ENCODE measurements at places on chromosomes 1 and 21. TPM values are rescaled to one million over a fixed set of nuclear protein-coding genes. Genes with fewer than 3 reads are reported as not detected.
A peak's percentile ranks its signal among the peaks of the same experiment; 100 is the strongest.

The CRNN gene
- total RNA-seq, result not detected

The GFI1 gene
- total RNA-seq, result 1.2 TPM

The PI4KB gene
- 112 TPM for total RNA-seq

The CD244 gene
- total RNA-seq, result not detected

The PRDM2 gene
- total RNA-seq, result 183 TPM

GRCh38 chr1:229105109-229105508 is 165.8 kb upstream of the RAB4A start:
- no peak for DNase-seq
- peaks cover 11% of the 10 kb centered on the region for H3K27me3 ChIP-seq

DNA sequence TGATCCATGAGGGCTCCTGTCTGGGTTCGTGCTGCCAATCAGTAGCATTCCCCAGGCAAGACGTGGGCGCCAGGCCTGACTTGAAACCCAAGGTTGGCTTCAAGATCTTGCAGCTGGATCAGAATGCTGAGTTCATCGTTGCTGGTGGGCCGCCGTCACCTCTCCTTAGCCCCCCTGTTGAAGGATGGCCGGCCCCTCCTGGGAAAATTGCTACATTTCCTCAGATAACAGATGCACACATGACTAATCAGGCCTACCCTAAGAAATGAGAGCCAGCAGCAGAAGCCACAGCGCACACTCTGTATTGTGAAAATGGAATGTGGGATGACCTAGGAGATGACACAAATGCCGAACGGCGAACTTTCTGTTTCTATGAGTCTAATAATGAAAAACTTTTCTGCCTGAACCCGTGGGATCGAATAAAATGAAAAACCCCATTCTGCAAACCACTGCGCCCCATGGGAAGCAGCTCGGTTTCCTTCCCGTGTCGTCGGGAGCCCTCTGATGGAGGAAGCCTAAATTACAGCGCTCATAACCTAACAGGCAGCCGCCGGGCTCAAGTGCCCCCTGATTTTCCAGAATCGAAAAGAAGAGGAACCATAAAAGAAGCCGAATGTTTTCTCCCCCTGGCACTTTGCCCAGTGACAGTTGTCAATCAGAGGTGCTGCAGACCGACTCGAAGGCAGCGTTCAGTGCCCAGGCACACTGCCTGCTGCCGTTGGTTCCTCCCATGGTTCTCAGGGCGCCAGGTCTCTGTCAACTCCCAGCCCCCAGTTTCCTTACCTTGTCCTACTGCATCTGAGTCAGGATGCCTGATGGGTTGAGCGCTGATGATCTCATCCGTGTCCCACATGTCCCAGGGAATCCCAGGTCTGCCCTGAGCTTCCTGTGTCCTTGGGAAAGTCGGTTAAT is 38.2 kb upstream of the H6PD start:
- H3K27me3 ChIP-seq, result peaks cover 33% of the 10 kb centered on the region
- H3K36me3 ChIP-seq, result no peaks in the 10 kb centered on the region
- H3K27ac ChIP-seq, result no peak overlapping the region
- peak; percentile 51 for DNase-seq
- H3K4me3 ChIP-seq, result peak overlapping the region; percentile 57
- H3K4me1 ChIP-seq, result peaks cover 16% of the 10 kb centered on the region

DNA sequence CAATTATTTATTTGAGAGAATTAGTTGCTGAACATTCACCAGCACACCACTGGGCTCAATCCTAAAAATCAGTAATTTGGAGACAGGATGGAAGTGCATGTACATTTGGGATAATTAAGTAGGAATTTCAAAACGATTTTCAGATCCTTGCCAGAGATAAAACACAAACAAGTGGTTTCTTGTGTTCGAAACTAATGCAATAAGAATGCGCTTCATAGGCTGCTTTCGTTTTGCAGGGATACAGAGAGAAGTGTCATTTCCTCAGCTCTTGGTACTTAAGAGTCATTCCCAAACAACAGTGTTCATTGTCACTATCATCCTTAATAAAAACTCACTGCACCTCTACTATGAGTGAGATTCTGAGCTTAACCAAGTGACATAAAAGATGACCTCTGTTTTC is 20.6 kb upstream of the USP24 start:
- H3K36me3 ChIP-seq, result no peaks in the 10 kb centered on the region
- no peak for DNase-seq
- H3K4me3 ChIP-seq, result no peak overlapping the region
- H3K27me3 ChIP-seq, result no peaks in the 10 kb centered on the region

GRCh38 chr1:41698916-41699860 is 214.7 kb upstream of the EDN2 start:
- H3K4me3 ChIP-seq, result no peak overlapping the region
- DNase-seq, result peak; percentile 38
- peak overlapping the region; percentile 65 for H3K27ac ChIP-seq
- H3K4me1 ChIP-seq, result peaks cover 13% of the 10 kb centered on the region

DNA sequence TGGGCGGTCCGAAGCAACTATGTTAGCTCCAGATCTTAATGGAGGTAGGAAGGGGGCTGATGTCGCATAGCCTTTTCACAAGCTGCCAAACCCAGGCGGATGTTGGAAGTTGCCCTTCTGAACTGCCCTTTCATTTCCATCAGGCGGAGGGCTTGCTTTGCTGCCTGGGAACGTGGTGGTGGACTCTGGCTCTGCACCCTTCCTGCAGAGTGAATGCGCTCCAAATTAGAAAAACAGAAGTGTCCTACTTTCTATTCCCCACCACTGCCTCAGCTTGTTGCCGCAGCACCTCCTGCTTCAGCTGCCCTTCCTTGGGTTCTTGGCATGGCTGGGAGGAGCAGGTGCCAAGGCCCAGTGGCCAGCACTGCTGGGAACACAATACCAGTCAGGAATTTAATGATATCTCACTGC is 60.6 kb downstream of the AK4 start:
- H3K4me1 ChIP-seq, result peaks cover 5% of the 10 kb centered on the region
- no peak for DNase-seq
- no peak overlapping the region for H3K27ac ChIP-seq
- no peaks in the 10 kb centered on the region for H3K36me3 ChIP-seq
- no peak overlapping the region for H3K4me3 ChIP-seq

GRCh38 chr21:44835647-44835973 is 17.7 kb upstream of the SUMO3 start:
- peaks cover 11% of the 10 kb centered on the region for H3K4me1 ChIP-seq
- H3K27ac ChIP-seq, result no peak overlapping the region
- H3K27me3 ChIP-seq, result peaks cover 8% of the 10 kb centered on the region
- no peaks in the 10 kb centered on the region for H3K36me3 ChIP-seq

- DNase-seq, result no peak
- peaks cover 3% of the 10 kb centered on the region for H3K4me1 ChIP-seq
- no peak overlapping the region for H3K4me3 ChIP-seq
- H3K36me3 ChIP-seq, result no peaks in the 10 kb centered on the region
- no peak overlapping the region for H3K27ac ChIP-seq
- H3K27me3 ChIP-seq, result peaks cover 7% of the 10 kb centered on the region
These were observed 13.7 kb upstream of the EPS8L3 start for GRCh38 chr1:109777436-109777835.

DNA sequence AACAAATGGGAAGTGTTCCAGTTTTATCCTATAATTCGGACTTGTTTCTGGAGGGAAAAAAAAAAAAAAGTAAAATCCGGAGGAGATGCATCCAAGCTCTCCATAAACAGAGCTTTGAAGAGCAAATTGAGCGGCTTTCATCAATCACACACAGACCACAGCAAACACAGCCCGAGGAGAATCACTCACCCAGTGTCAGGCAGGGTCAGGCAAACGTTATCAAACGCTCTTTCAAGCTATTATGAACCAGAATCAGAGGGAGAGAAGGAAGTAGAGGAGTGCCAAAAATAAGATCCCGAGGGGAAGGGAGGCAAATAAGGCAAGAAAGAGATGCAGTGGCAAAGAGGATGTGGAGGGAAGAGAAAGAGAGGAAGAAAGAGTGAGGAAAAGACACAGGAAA is 188.3 kb upstream of the CAMK1G start:
- H3K27me3 ChIP-seq, result peaks cover 8% of the 10 kb centered on the region
- no peak overlapping the region for H3K27ac ChIP-seq
- no peak overlapping the region for H3K4me3 ChIP-seq
- no peaks in the 10 kb centered on the region for H3K36me3 ChIP-seq
- no peak for DNase-seq

- peaks cover 63% of the 10 kb centered on the region for H3K4me1 ChIP-seq
- H3K27ac ChIP-seq, result peak overlapping the region; percentile 75
- H3K4me3 ChIP-seq, result peak overlapping the region; percentile 69
- no peaks in the 10 kb centered on the region for H3K36me3 ChIP-seq
- DNase-seq, result no peak
These were observed 126.9 kb upstream of the C1orf174 start for GRCh38 chr1:4027008-4027407.

DNA sequence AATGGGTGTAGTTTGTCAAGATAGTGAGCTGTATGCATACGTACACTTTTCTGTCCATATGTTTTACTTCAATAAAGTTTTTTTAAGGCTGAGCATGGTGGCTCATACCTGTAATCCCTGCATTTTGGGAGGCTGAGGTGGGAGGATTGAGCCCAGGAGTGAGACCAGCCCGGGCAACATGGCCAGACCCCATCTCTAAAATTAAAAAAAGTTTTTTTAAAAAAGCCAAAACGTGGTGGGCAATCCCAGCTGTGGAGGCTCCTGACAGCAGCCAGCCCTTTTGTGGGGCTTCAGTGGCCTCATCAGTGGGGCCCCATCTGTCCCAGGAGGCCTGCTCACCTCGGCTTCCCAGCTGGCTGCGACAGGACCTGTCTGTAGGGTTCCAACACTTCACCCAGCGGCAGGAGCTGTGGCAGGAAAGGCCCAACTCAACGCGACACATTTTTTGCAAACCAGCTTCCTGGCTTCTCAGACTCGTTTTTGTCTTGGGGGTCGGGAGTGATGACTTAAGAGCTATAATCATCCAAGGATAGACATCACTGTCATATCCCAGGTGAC is 56.9 kb upstream of the LBR start:
- no peak for DNase-seq
- no peak overlapping the region for H3K4me3 ChIP-seq
- H3K27me3 ChIP-seq, result no peaks in the 10 kb centered on the region
- H3K36me3 ChIP-seq, result no peaks in the 10 kb centered on the region
- peaks cover 28% of the 10 kb centered on the region for H3K4me1 ChIP-seq

Data from activated B cell treated with CpG ODN at 0.5 μM for 24 hours (primary cell).